Activated naive CD4-positive, alpha-beta T cell treated with anti-CD3 and anti-CD28 coated beads, Interleukin-2, amount 50 U/mL, for 72 hours (primary cell): ENCODE measurements at places on chromosomes 12 and 14. TPM values are rescaled to one million over a fixed set of nuclear protein-coding genes. Genes with fewer than 3 reads are reported as not detected.

The IAPP gene
- total RNA-seq = not detected

The NR2C1 gene
- total RNA-seq = 36.9 TPM

The SRGAP1 gene
- not detected for total RNA-seq

The COCH gene
- total RNA-seq = 1.4 TPM

The TRHDE gene
- total RNA-seq = not detected

DNA sequence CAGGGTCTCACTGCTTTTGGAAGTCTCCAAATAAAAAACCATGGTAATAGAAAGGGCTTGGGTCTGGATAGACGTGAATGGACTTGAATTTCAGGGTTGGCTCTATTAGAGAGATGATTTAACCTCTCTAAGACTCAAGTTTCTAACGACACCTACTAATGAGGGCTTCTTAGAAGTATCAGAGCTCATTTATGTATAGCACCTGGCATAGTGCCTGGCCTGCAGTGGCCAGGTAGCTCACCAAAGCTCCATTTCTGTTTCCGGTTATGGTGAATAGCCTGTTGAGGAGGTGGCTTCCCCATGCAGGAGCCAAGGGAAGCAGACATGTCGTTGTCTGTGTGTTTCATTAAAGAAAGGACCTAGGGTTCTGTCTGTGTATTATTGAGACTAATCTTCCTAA is 108.6 kb downstream of the ETV6 start:
- DNase-seq = no peak

- DNase-seq = no peak
These were observed 38.0 kb downstream of the TMEM63C start for GRCh38 chr14:77219591-77219990.

DNA sequence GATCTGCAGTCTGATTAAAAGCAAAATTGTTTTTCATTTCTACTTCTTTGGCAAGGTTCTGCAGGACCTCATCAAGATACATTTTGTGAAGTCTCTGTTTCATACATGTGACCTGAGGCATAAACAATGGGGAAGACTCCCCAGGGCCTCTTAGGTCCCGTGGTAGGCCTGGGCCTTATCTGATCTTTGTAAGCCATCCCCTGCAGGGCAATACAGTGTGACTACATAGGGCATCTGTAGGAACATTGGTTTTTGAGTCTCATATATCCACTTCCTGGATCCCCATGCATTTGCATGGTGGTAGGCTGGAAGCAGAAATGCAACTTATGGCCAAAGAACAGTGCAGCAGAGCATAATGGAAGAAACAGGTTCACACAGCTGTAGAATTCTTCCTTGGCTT is 6.0 kb downstream of the FAR2 start:
- no peak for DNase-seq

DNA sequence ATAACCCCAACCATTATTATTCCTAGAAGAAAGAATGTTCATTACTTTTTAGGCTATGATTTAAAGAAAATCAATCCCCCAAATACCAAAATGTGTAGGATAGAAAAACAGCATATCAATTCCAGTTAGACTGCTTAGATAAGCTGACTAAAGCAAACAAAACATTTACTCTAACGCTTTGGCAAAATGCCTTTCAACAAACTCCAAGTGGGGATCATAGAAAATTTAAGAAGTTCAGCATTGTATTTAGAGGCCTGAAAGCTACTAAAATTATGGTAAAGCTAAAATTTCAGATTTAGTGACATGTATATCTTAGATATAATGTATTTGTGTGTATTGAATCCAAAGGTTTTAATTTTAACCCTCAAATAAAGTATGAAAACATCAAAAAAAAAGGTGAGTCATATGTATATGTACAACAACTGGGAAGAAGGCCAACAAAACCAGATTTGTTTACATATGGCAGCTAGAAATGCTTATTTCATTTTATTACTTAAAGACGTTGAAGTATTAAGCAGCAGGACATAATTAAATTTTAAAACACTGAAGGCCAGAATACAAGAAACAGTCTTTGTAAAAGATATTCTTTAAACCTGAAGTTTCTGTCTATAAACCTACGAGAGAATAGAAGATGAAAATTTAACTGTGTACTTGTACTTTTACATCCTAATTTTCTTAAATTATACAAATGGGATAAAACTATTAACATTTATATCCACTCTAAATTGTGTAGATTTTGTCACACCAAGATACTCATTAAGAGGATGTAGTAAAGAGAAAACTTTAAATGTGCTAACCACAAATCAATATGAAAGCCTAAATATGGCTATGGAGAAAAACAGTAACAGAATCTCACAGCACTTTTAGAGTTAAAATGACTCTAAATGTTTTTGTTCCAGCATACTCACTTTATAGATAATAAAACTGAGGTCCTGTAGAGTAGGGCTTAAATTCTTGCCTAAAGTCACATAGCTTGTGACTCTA is 71.4 kb downstream of the SLC41A2 start:
- no peak for DNase-seq

- no peak for DNase-seq
These were observed 128.4 kb downstream of the RPAP3 start for GRCh38 chr12:47577206-47577989.

DNA sequence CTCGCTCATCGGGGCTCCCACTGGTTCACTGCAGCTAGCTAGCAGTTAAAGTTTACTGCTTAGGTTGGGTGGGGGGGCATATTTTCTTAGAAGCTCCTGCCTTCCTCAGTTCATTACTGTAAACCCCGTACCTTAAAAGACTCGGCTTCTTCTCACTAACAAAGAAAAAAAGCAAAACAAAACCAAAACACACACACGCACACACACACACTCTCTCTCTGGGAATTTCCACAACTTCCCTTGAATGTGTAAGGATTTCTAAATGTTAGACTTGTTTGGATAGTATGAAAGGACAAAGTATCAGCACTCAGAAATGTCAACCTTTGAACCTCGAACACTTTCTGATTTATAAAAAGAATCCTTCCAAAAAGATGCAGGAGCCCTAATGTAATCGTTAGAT is 927 bp downstream of the PTHLH start:
- no peak for DNase-seq

- no peak for DNase-seq
These were observed 1236.5 kb downstream of the SLC16A7 start for GRCh38 chr12:60832290-60832689.

- no peak for DNase-seq
These were observed 211.6 kb upstream of the SFSWAP start for GRCh38 chr12:131499160-131499863.

DNA sequence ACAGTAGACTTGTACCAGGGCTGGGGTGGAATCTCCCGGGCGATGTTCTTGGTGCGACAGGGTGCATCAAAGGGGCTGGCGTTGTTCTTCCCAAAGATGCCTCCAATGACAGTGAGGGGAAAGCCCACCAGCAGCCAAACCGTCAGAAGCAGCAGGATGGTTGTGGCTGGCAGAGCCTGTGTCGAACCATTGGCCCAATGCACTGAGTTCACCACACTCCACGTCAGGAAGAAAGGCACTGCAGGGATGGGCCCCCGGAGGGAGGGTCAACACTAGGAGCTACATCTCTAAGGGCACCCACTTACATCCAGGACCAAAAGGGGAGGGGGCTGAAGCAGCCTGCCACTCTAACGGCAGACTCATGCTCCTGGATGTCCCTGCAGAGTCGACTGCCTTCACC is 1.8 kb upstream of the IPO4 start:
- no peak for DNase-seq

GRCh38 chr14:105012171-105012985 is 8.5 kb downstream of the CDCA4 start:
- DNase-seq = no peak
